Nephron progenitor cell (in vitro differentiated cells): ENCODE measurements at places on chromosomes 12 and 14.

DNA sequence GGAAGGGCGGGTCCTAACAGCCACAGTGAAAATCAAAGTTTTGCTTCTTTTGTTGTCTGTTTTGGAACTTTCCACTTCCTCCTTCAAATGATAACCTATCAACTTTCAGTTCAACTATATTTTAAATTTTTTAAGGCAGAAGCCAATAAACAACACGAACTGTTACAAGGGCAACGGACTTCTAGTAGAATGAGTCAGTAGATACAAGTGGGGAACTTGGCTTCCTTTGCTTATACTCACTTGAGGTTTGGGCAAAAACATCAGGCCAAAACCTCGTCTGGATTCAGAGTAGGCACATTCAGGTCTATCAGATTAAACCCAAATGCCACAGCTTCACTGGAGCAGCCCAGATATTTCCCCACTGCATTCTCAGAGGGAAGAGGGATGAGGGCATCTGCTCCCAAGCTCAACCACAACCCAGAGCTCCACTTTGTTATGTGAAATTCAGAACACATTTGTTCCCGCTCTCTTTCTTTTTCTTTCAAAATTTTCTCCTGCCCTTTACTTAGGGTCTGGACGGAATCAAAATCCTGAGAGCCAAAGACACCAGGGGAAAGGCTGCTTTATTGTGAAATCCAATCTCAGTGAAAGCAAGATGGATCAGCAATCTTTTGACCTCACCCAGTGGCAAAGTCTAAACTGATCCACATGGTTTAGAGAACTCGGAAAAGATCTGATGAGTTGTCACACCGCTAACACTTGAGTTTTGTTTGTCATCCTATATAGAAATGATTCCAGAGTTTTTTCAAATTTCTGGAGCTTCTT lies 152.5 kb upstream of the BTG1 start:
- H3K27ac ChIP-seq: no peak overlapping the region
- H3K4me1 ChIP-seq: no peaks in the 10 kb centered on the region
- no peaks in the 10 kb centered on the region for H3K36me3 ChIP-seq
- no peaks in the 10 kb centered on the region for H3K27me3 ChIP-seq

- H3K4me3 ChIP-seq: no peak overlapping the region
- DNase-seq: no peak
These were observed 434.4 kb downstream of the RGS6 start for GRCh38 chr14:72366619-72367018.

- no peak for DNase-seq
- peaks cover 49% of the 10 kb centered on the region for H3K36me3 ChIP-seq
- no peak overlapping the region for H3K4me3 ChIP-seq
These were observed 99.6 kb upstream of the HECTD1 start for GRCh38 chr14:31307198-31307597.

DNA sequence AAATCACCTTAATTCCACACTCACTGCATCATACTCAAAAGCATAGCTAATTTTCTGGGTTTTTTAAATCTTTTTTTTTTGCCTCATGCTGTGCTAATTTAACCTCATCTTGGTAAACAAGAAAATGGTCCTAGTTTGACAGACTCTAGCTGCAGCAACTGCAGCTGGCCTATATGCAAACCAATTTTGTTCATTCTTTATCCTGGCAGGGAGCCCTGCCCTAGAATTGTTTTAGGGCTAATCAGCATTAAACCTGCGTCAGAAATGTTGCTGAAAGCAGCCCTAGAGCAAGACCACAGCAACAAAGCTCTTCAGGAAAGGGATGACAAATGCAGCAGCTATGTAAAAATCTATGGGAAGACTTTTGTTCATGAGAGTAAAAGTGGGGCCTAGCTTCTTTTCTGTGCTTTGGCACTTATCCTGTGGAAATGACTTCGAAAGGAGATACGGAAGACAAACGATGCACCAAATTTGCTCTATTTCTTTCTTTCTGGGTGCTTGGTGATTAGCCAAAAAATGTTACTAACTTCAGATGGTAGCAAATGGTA lies 72.2 kb downstream of the DENND5B start:
- H3K27ac ChIP-seq: peak overlapping the region; percentile 95
- DNase-seq: no peak
- no peaks in the 10 kb centered on the region for H3K27me3 ChIP-seq
- peaks cover 8% of the 10 kb centered on the region for H3K36me3 ChIP-seq
- peaks cover 77% of the 10 kb centered on the region for H3K4me1 ChIP-seq

- H3K36me3 ChIP-seq: peaks cover 14% of the 10 kb centered on the region
- H3K27ac ChIP-seq: peak overlapping the region; percentile 0
- H3K4me3 ChIP-seq: no peak overlapping the region
- H3K4me1 ChIP-seq: peaks cover 5% of the 10 kb centered on the region
These were observed 342.2 kb downstream of the ATP23 start for GRCh38 chr12:58283553-58283952.

GRCh38 chr12:94768398-94769046 lies 118.2 kb upstream of the TMCC3 start:
- no peak for DNase-seq
- peak overlapping the region; percentile 78 for H3K27ac ChIP-seq
- peaks cover 76% of the 10 kb centered on the region for H3K4me1 ChIP-seq
- H3K27me3 ChIP-seq: peaks cover 4% of the 10 kb centered on the region
- no peaks in the 10 kb centered on the region for H3K36me3 ChIP-seq

DNA sequence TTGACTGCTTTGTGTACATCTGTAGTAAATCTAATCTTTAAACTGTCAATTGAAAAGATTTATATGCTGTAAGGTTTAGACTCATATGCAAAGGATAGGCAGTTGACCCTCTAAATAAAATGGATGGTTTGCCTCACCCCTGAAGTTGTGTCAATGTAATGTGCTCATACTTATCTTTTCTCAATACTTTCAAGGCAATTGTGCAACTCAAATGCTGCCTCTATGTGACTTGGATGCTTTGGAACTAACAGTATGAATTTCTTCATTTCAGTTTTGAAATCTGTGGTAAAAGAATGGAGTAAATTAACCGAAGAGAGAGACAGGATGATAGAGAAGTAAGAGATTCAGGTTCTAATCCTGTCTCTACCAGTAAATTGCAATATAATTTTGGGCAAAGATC lies 9.7 kb downstream of the PDE6H start:
- no peaks in the 10 kb centered on the region for H3K36me3 ChIP-seq
- H3K4me1 ChIP-seq: peaks cover 4% of the 10 kb centered on the region
- DNase-seq: no peak
- no peak overlapping the region for H3K4me3 ChIP-seq
- H3K27ac ChIP-seq: no peak overlapping the region

- no peak overlapping the region for H3K27ac ChIP-seq
- H3K27me3 ChIP-seq: no peaks in the 10 kb centered on the region
- DNase-seq: no peak
- H3K36me3 ChIP-seq: peaks cover 6% of the 10 kb centered on the region
These were observed 444.8 kb downstream of the AEBP2 start for GRCh38 chr12:19884021-19884492.

DNA sequence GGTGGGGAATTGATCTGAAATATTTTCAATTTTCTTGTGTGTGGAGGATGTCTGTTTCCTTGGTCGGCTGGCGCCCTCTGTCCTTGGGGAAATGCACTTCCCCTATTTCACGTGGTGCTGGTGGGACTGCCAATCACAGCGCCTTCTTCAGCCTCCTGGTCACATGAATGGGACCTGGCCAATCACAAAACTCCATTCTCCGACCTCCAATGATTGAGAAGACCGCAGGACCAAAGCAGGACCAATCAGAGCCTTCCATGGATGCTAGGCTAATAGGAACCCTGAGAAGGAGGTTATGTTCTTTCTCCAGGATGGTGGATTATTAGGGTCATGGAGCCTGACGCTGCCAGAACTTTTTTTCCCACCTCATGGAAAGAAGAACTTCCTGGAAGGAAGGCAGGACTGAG lies 188.7 kb downstream of the TTC8 start:
- H3K4me1 ChIP-seq: peaks cover 38% of the 10 kb centered on the region
- no peak for DNase-seq
- H3K27me3 ChIP-seq: peaks cover 13% of the 10 kb centered on the region
- H3K4me3 ChIP-seq: no peak overlapping the region

DNA sequence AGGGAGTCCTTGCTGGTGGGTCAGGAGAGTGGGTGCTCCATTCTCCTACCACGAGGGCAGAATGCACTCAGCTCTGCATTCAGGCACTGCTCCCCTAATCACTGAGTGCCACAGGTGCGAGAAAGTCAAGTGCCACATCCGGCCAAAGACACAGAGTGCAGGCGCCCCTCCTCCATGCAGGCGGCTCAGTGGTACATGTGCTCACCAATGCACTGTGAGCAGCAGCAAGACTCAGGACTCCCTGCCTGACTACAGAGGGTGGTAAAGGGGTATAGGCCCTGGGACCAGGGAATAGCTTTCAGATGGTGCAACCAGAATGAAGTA lies 32.9 kb downstream of the ZFYVE21 start:
- no peak overlapping the region for H3K4me3 ChIP-seq
- no peaks in the 10 kb centered on the region for H3K4me1 ChIP-seq
- H3K27me3 ChIP-seq: peaks cover 14% of the 10 kb centered on the region
- H3K36me3 ChIP-seq: peaks cover 4% of the 10 kb centered on the region
- no peak for DNase-seq
- no peak overlapping the region for H3K27ac ChIP-seq

- H3K4me3 ChIP-seq: peak overlapping the region; percentile 23
- peak; percentile 20 for DNase-seq
- H3K36me3 ChIP-seq: no peaks in the 10 kb centered on the region
- peaks cover 2% of the 10 kb centered on the region for H3K27me3 ChIP-seq
These were observed 72.6 kb upstream of the BICD1 start for GRCh38 chr12:32034045-32034444.

GRCh38 chr14:58072288-58073071 lies 79.5 kb downstream of the ARMH4 start:
- peak; percentile 69 for DNase-seq
- no peaks in the 10 kb centered on the region for H3K36me3 ChIP-seq
- no peaks in the 10 kb centered on the region for H3K27me3 ChIP-seq
- no peak overlapping the region for H3K27ac ChIP-seq
- H3K4me3 ChIP-seq: no peak overlapping the region

DNA sequence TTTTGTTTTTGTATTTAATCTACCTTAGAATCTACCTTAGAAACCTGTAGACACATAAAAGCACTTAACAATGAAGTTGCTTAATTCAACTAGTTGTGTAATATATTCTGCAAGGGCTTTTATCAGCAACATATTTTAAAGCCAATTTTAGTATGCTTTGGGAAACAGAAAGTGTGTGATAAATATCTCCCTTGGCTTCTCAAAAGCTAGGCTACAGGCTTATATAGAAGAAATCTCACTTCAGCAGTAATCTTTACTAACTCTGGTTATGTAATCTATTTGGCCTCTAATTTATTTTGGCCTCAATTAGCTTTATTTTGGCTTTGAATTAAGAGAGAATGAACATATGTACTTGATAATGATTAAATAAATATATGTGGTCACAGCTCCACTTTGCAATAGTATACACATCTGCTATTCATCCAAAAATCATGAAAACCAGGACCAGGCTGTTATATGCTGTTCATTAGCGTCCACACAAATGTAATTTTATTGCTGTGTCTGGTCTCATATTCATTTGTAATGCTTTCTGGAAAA lies 37.2 kb downstream of the LRP6 start:
- no peak for DNase-seq
- H3K27ac ChIP-seq: peak overlapping the region; percentile 39
- H3K4me3 ChIP-seq: no peak overlapping the region
- H3K4me1 ChIP-seq: peaks cover 26% of the 10 kb centered on the region
- H3K27me3 ChIP-seq: no peaks in the 10 kb centered on the region
- H3K36me3 ChIP-seq: peaks cover 66% of the 10 kb centered on the region

- H3K4me3 ChIP-seq: no peak overlapping the region
- DNase-seq: no peak
- H3K4me1 ChIP-seq: no peaks in the 10 kb centered on the region
- no peaks in the 10 kb centered on the region for H3K27me3 ChIP-seq
These were observed 178.8 kb downstream of the EXOC5 start for GRCh38 chr14:57089901-57090300.

DNA sequence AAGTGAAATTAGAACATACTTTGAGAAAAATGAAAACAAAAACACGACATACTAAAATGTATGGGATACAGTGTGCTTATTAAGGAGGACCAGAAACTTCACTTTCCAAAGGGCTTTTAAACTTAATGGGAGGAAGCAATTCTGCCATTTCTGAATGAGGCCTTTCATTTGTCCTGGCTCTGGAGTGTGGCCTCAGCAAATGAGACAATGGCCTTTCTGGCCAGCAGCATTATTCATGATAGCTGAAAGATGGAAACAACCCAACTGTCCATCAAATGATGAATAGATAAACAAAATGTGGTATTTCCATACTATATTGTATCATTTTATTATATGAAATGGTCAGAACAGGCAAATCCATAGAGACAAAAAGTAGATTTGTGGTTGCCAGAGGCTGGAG lies 338.6 kb downstream of the CEP128 start:
- H3K4me1 ChIP-seq: no peaks in the 10 kb centered on the region
- H3K27me3 ChIP-seq: no peaks in the 10 kb centered on the region
- no peaks in the 10 kb centered on the region for H3K36me3 ChIP-seq
- H3K4me3 ChIP-seq: no peak overlapping the region

- peak overlapping the region; percentile 75 for H3K27ac ChIP-seq
- no peak overlapping the region for H3K4me3 ChIP-seq
- no peak for DNase-seq
- H3K36me3 ChIP-seq: peaks cover 35% of the 10 kb centered on the region
These were observed 171.5 kb downstream of the SLC15A4 start for GRCh38 chr12:128652136-128652751.

- DNase-seq: no peak
- no peak overlapping the region for H3K4me3 ChIP-seq
- H3K27me3 ChIP-seq: no peaks in the 10 kb centered on the region
- H3K4me1 ChIP-seq: no peaks in the 10 kb centered on the region
- H3K27ac ChIP-seq: no peak overlapping the region
These were observed 12.2 kb downstream of the KLC1 start for GRCh38 chr14:103641161-103641560.

- peaks cover 4% of the 10 kb centered on the region for H3K4me1 ChIP-seq
- no peaks in the 10 kb centered on the region for H3K36me3 ChIP-seq
- H3K27me3 ChIP-seq: no peaks in the 10 kb centered on the region
These were observed 36.3 kb upstream of the CDK17 start for GRCh38 chr12:96436366-96437170.

- H3K4me1 ChIP-seq: peaks cover 15% of the 10 kb centered on the region
- no peaks in the 10 kb centered on the region for H3K36me3 ChIP-seq
- H3K4me3 ChIP-seq: no peak overlapping the region
- H3K27ac ChIP-seq: no peak overlapping the region
- H3K27me3 ChIP-seq: no peaks in the 10 kb centered on the region
These were observed 491.2 kb downstream of the PCNX1 start for GRCh38 chr14:71398450-71398849.

GRCh38 chr12:132557291-132558015 lies 52.9 kb downstream of the LRCOL1 start:
- no peak for DNase-seq
- H3K4me1 ChIP-seq: peaks cover 12% of the 10 kb centered on the region
- H3K36me3 ChIP-seq: no peaks in the 10 kb centered on the region
- H3K4me3 ChIP-seq: peak overlapping the region; percentile 39
- H3K27me3 ChIP-seq: peaks cover 6% of the 10 kb centered on the region

- peaks cover 12% of the 10 kb centered on the region for H3K27me3 ChIP-seq
- peak; percentile 42 for DNase-seq
- H3K4me1 ChIP-seq: peaks cover 27% of the 10 kb centered on the region
These were observed 46.2 kb downstream of the BCAT1 start for GRCh38 chr12:24902511-24903328.

DNA sequence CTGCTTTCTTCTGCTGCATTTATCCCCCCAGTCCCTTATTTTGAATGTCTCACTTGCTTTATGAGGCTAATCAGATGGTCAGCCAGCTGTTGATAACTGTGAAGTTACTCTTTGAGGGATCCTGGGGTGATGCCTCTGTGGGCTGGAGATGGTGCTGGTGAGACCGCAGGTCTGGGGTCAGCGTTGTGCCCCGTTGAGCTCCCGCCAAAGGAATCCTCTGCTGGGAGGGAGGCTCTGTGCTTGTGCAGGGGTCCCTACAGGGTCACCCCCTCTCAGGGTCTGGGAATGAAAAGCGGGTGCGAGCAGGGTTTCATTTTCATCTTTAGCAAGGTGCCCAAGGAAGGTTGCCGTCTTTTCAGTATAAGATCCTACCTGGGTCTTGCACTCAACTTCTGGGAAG lies 161.2 kb upstream of the RTL1 start:
- H3K36me3 ChIP-seq: no peaks in the 10 kb centered on the region
- H3K4me3 ChIP-seq: no peak overlapping the region
- H3K27ac ChIP-seq: no peak overlapping the region
- no peaks in the 10 kb centered on the region for H3K4me1 ChIP-seq
- H3K27me3 ChIP-seq: peaks cover 41% of the 10 kb centered on the region
